A549 (cell line): ENCODE measurements at places on chromosomes 6 and 20. TPM values are rescaled to one million over a fixed set of nuclear protein-coding genes. Genes with fewer than 3 reads are reported as not detected.
A peak's percentile ranks its signal among the peaks of the same experiment; 100 is the strongest.

Gene OPN5
- not detected in 3 replicates for polyA plus RNA-seq

- peak; percentile 51 for DNase-seq
These were observed 5.3 kb upstream of the MOG start for GRCh38 chr6:29651413-29652197.

DNA sequence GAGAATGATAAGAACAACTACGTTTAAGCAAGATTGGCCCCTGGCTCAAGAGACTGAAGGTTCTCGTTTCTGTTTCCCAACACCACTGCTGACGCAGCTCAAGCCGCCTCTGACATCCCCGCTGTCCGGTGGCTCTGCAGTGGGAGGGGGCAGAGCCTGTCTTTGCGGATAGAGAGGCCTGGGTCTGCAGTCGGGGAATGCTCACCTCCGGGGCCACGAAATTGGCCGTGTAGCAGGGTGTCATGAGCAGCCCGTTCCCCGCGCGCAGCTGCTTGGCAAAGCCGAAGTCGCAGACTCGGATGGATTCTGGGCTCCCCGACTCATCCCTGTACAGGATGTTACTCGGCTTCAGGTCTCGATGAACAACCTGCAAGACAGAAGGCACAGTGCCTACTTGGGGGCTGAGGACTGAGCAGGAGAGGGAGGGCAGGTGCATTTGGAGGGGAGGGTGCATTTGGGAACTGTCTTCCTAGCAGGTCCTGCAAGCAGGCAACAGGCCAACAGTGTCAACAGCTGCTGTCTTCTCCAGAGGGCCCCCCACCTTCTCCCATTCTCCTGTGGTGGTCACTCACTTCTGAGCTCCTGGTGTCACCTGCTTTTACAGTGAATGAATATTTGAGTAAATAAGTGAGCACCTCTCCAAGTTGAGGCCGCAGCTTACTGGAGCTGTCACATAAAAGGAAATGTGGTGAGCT lies 40.5 kb upstream of the MPC1 start:
- DNase-seq, result no peak

Gene B4GALT5
- 68.1 to 84.0 TPM (median 81.5 TPM) in 3 replicates for polyA plus RNA-seq

Gene FNDC1
- polyA plus RNA-seq, result 0.01 to 0.04 TPM in 2 of 3 replicates, not detected in the other

Gene OR2B3
- polyA plus RNA-seq, result not detected in 3 replicates

Gene CLVS2
- polyA plus RNA-seq, result 0.01 to 0.04 TPM in 2 of 3 replicates, not detected in the other

Gene PPIL6
- polyA plus RNA-seq, result 1.6 to 2.7 TPM (median 2.0 TPM) in 3 replicates

Gene BTBD3
- polyA plus RNA-seq, result 16.3 TPM in 3 replicates

DNA sequence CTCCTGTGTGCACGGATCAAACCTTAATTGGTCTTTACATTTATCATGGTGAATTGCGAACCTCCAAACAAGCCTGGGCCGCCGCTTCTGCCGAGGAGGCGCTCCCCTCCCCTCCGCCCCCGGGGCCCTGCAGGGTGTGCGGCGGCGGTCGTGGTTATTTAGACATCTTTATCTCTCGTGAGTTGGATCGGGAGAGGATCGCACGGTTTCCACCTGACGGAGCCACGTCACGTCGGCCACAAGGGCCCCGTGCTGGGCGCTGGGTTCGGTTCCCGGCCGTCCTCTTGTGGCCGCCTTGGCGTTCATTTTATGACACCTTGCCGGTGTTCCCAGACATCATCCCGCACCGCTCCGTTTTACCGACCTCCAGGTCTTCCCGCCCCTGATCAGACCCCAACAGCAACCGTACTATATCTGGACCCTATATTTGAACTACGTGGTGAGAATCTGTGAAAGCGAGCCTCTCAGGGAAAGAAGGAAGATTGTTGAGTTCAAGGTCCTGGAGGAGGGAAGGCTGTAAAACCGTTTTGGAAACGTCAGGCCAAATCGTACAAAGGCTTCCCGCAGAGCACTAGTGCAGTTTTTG lies 1.3 kb upstream of the CNR1 start:
- no peak for DNase-seq

GRCh38 chr6:88761237-88762031 lies 202.0 kb downstream of the RNGTT start:
- DNase-seq, result peak; percentile 3

- DNase-seq, result no peak
These were observed 590 bp downstream of the C20orf204 start for GRCh38 chr20:64036346-64037198.

Gene SIGLEC1
- polyA plus RNA-seq, result not detected in 3 replicates

Gene SIRPB1
- polyA plus RNA-seq, result 0.35 to 0.56 TPM (median 0.45 TPM) in 3 replicates

GRCh38 chr20:12965212-12965869 lies 43.4 kb upstream of the SPTLC3 start:
- DNase-seq, result no peak

GRCh38 chr20:17430125-17430950 lies 100.8 kb downstream of the BFSP1 start:
- DNase-seq, result no peak
